Kidney glomerular epithelial cell (primary cell): ENCODE measurements at places on chromosomes 11 and 22.
A peak's percentile ranks its signal among the peaks of the same experiment; 100 is the strongest.

GRCh38 chr11:3876613-3877012, 21.1 kb downstream of the STIM1 start:
- no peak for DNase-seq

DNA sequence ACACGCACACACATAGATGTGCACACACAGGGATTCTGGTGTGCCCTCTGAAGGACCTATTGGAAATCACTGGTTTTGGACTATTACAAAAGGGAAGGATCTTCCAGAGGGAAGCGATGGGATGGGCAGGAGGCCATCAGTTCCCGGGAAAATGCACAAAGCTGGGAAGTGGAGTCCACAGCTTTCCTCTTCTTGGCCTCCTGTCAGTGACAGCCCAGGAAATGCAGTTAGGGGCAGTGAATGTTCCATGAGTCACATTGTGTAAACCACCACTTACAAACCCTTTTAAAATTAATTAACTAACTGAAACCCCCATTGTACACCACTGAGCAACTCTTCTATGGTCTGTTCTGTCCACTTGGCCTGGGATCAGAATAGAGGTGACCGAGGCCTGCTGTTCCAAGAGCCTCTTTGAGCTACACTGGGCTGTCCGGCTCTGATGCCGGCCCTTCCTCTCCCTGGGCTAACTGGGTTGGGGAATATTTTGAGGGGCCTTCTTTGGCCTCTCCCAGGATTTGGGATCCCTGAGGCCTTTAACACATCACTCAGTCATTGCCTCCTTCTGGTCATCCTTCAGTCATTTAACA, 137.7 kb downstream of the FEZ1 start:
- peak; percentile 9 for DNase-seq

- DNase-seq, result no peak
These were observed 127.7 kb downstream of the ATXN10 start for GRCh38 chr22:45799291-45799690.

GRCh38 chr11:116202922-116203321, 569.9 kb downstream of the BUD13 start:
- no peak for DNase-seq

GRCh38 chr11:60966890-60967289, 4.6 kb upstream of the CD6 start:
- DNase-seq, result no peak

GRCh38 chr11:64126796-64127195, 39.1 kb downstream of the MACROD1 start:
- no peak for DNase-seq

DNA sequence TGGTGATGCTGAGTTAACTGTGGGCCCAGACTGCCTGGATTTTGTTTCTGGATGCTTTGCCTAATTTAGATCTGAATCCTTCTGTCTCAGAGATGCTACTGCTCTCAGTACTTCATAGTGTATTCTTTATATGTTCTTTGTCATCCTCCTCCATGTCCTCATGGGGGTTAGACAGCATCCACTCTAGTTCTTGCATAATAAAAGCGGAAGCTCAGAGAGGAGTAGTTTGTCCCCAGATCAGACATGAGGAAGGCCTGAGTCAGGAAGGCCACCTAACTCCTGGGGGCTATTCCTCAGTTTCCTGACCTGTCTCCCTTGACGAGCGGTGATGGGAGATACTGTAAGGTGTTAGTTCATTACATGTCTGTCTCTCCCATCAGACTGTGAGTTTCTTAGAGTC, 90.2 kb downstream of the SCN3B start:
- DNase-seq, result no peak

DNA sequence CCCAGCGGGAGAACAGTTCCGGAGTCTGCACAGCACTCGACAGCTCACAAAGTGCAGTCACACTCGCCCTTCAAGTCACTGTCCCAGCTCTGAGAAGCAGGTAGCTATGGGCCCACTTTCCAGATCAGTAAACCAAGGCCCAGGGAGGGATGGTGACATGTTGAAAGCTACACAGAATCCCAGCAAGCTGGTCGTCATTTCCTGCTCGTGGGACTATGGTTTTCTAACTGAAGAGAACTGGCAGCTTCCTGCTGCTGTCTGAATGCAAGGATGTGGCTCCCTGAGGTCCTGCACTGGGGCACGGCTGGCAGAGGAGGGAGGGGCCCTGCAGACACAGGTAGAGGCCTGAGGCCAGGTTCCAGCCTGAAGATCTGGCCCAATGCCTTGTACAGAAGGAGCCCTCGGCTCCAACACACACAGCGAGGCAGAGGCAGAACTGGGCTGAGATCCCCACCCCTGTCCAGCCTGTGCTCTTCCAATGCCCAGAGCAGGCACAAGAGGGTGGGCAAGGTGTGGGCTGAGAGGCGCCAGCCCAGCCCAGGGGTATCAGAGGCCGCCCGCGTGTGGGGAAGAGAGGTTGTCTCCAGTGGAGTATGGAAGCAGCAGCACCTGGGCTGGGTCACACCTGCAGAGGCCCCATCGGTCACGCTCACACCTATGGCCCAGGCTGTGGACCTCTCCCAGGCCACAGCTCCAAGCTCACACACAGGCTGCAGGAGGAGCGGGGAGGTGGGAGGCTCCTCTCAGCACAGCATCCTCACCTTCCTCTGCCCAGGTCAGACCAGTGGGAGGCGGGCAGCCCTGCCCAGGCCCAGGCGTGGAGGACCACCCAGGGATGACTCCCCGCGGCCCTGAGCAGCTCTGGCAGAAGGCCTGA, 119.2 kb downstream of the PHF21B start:
- no peak for DNase-seq

DNA sequence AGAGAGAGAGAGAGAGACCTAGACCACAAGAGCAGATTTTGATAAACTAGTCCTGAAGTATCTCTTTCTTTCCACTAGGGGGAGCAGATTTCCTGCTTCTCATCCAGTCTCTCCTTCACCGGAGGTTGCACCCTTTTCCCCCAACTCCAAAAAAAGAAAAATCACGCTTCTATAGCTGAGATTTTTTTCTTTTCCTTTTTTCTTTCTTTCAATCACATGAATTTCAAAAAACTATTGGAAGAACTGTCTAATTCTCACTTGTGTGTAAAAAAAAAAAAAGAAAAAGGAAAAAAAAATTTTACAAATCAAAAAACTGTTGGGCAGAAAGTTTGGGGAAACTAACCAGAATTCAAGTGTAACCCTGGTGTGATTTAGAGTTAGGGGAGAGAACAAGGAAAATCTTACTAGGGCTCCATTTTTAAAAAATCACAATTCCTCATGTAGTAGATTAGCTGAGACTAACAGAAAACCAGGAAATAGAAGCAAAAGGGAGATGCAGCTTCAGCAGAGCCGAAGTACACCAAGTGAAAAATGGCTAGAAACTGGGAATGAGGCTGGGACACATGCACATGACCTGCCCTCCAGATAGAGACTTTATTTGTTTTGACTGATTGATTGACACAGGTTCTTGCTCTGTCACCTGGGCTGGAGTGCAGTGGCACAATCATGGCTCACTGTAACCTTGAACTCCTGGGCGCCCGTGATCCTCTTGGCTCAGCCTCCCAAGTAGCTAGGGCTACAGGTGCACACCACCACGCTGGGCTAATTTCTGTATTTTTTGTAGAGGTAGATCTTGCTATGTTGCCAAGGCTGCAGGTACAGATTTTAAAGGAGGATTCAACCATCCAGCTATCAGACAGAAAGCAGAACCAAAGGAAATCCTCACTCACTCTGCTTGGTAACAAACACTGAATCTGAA, 27.1 kb downstream of the SDHD start:
- peak; percentile 60 for DNase-seq

- no peak for DNase-seq
These were observed 47.7 kb upstream of the ANO1 start for GRCh38 chr11:70030412-70030811.

- DNase-seq, result no peak
These were observed 11.7 kb upstream of the FXYD6 start for GRCh38 chr11:117888139-117888566.

GRCh38 chr22:26658671-26659478, 1.5 kb downstream of the MIAT start:
- DNase-seq, result peak; percentile 83

- DNase-seq, result no peak
These were observed 23.7 kb upstream of the SLC36A4 start for GRCh38 chr11:93221539-93221938.

DNA sequence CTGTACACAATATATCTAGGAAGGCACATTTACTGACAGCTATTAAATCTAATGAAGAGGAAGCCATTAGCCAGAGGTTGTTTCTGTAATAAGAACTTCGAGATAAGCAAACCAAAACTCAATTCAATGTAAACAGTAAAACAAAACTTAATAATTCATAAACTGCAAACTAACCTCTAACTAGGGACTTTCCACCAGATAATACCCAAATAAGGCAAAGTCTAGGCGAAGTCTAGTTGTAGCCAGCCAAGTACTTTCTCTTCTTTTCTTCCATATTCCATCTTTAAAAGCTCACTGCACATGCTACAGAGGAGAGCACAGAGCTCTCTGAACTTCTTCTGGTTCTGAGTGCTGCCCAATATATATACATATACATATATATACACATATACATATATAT, 229.9 kb upstream of the ANO5 start:
- DNase-seq, result no peak

GRCh38 chr22:20866736-20867135, 7.9 kb downstream of the SNAP29 start:
- peak; percentile 69 for DNase-seq

DNA sequence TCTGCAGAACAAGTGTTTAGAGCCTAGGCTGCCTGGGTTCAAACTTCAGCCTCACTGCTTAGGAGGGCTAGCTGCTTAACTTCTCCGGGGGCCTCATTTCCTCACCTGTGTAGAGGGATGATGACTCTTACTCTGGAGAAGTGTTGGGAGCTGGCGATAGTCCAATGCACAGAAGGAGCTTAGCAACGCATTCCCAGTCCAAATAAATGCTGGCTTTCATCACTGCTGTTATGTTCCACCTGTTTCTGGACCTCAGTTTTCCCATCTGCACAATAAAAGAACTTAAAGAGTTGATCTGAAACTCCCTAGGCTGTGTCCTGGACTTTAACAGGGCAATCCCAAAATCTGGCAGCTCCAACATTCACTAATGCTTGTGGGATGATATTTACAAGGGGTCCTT, 337.8 kb downstream of the MIAT start:
- no peak for DNase-seq

DNA sequence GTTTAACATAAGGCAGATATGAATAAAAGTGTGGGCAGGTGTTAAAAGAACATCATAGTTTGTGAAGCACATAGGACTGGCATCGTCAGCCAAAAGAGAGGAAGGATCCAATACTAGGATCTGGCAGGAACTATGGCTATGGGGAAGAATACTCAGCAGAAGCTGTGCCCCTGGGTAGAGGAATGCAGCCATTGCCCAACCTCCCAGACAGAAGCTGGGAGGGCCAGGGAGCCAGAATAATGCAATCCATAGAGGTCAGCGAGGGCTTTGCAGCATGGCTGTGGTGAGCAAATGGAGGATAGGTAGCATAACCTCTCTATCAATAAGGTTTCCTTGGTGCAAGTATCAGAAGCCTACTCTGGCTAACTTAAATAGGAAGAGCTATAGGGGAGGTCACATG, 11.7 kb upstream of the CSTF3 start:
- no peak for DNase-seq

DNA sequence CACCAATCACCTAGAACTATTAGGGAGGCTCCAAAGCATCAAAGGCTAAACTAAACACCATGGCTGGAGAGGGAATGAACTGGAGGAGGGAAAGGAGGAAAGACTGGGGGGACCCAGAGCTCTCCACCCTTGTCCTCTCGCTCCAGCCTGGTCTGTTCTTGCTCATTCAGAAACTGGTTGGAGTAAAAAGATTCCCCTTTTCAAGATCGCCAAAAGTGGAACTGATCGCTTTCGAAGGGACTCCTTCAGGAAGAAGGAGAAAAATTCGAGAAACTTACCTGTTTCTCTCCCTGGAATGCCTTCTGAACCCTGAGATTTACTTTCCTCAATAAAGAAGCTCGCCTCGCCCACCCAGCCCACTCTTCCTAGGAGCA, 46.9 kb downstream of the OR4D9 start:
- DNase-seq, result no peak

GRCh38 chr11:68806931-68807844, 34.5 kb downstream of the CPT1A start:
- DNase-seq, result peak; percentile 53

DNA sequence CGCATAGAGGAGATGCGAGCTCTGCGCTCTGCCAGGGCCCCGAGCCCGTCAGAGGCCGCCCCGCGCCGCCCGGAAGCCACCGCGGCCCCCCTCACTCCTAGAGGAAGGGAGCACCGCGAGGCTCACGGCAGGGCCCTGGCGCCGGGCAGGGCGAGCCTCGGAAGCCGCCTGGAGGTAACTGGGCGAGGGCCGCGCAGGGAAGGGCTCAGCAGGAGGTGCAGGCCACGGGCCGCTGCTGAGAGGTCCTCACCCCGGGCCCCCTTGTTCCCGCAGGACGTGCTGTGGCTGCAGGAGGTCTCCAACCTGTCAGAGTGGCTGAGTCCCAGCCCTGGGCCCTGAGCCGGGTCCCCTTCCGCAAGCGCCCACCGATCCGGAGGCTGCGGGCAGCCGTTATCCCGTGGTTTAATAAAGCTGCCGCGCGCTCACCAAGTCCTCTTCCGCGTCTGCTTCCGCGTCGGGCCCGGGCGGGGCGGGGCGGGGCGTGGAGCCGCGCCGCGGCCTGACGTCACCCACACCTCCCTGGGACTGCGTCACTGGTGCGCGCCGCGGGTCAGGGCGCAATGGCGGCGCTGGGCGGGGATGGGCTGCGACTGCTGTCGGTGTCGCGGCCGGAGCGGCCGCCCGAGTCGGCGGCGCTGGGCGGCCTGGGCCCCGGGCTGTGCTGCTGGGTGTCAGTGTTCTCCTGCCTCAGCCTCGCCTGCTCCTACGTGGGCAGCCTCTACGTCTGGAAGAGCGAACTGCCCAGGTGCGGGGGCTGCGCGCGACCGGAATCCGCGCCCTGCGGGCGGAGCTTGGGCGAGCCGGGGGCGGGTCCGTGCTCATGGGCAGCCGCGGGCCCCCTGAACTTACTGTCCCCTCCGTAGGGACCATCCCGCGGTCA, at the start of gene RCE1:
RCE1 (plus strand) TSS at position 546 of the 880 bp plus-strand sequence; CDS start at position 561, 15 bp downstream.
- peak; percentile 69 for DNase-seq

DNA sequence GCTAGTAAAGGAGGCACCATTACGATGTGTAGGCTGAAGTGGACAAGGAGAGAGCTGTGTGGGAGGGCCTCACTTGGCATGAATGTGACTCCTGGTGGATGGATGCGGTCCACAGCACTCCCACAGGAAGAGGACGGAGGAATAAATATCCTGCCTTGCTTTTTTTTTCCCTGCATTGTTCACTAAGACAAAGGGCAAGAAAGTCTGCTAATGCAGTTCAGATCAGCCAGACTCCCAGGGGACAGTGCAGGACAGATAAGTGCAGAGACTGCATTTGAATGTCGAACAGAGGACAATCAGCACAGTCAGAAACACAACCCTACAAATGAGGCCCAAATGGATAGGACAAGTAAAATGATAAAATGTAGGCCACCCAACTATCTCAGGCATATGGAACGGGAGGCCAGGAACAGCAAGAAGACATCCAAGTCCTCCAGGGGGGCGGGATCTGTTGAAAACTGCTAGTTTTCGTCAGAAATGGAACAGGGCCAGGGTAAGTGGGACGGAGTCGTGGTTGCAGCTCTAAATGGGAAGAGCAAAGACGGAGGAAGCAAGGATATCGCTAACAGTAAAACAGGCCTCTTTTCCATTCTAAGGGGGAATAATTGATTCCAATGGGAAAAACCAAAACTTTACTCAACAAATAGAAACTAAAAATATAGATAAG, 25.2 kb upstream of the OR8B8 start:
- DNase-seq, result peak; percentile 5

GRCh38 chr22:20012741-20013331, 3.8 kb downstream of the ARVCF start:
- DNase-seq, result no peak

GRCh38 chr11:116989184-116989583, 109.0 kb downstream of the SIK3 start:
- DNase-seq, result no peak
